ENCODE measurements at places on chromosomes 1 and 21.

DNA sequence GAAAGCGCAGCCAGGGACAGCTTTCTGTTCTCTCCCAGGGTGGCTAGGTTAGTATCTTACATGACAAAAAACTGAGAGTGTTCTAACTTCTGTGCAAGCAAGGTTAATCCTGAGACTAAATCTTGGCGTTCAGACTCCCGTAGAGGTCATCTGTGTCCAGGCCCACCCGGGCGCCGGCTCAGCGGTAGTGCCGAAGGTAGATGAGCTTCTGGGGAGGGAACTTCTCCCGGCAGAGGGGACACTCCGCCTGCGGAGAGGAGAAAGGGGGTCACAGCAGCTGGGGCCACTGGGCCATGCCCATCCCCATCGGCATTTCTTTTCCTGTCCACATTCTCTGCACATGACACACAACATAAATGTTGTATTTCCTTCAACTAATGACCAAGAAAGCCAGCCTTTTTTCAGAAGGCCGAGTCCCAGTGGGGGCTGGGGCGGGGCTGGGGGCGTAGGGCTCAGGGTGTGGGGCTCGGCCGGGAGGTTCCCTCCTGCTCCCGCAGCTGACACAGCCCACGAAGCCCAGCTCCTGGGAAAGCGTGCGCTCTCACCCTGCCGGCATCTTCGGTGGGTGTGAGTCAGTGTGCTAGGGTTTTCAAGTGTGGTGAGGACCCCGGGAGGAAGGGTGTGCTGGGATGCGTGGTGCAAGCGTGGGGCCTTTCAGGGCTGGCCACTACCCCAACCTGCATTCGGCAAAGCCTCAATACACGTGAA, 6.6 kb downstream of the PEX10 start:
- DNase-seq = no peak

DNA sequence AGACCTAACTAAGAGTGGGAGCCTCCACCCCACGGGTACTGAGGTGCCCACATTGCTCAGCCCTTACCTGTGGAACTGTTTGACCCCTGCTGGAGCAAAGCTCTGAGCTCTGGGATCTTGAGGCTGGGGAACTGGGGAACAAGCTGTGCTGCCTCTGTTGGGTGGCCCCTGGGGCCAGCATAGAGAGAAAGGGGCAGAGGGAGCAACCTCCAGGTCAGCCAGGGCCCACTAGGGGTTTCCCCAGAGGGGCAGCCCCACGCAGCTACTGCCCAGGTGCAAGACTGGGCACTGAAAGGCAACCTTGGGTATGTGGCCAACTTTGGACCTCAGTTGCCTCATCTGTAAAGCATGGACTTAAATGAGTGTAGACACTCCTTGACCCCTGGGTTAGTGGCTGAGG, 23.5 kb upstream of the EPB41 start:
- DNase-seq = no peak

DNA sequence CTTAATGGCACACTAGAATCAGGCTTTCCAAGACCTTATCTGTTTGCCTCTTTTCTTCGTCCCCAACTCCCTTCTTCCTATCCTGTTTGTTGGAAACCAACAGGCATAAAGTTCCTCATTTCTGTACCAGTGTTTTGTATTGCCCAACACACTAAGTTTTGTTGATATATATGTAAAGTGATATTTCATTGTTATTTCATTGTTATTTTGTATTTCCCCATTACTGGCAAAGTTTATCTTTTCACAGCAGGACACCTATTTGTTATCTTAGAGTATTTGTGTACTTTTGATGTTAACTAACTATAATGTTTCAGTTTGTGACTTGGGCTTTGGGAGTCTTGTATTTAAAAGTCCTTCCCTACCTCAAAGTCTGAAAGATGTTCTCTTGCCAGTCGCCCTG, 27.1 kb downstream of the FAM20B start:
- DNase-seq = no peak

DNA sequence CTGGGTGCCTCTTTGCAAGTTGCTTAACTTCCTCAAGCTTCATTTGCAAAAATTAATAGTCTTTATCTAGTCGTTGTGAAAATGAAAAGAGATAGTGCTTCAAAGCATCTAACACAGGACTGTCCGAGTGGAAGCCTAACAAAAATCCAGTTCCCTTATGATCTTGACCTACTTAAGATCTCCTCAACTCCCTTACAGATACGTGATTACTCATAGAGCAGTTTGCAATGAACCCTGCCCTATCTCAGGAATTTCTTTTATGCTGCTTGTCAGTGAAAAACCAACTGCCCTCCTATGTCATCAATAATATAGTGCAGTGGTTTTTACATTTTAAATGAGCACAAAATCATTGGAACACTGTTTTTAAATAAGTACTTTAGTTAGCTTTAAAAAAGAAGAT, 314.3 kb downstream of the BACH1 start:
- peak; percentile 14 for DNase-seq

GRCh38 chr1:28426831-28427230, 57.3 kb downstream of the PHACTR4 start:
- DNase-seq = no peak

DNA sequence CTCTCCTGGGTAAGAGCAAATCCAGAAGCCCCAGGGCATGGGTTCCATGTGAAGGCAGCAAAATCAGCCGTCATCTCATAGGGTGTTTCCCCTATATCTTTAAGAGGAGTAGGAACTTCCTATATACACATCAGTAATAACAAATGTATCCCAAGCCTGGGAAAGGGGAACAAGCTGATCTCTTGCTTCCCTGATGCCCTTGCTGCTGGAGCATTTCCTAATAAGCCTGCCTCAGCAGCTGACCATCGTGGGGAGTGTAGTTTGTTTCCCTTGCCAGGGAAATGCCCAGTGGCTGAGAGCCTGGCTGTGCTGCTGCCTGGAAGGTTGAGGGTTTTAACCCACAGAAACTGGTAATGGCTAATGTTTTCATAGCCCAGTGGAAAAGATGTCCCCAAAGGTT, 177.0 kb downstream of the NPHP4 start:
- DNase-seq = no peak

GRCh38 chr1:81452693-81453366, 347.9 kb upstream of the ADGRL2 start:
- peak; percentile 53 for DNase-seq

GRCh38 chr1:31587720-31588423, 11.6 kb downstream of the TINAGL1 start:
- DNase-seq = peak; percentile 45

DNA sequence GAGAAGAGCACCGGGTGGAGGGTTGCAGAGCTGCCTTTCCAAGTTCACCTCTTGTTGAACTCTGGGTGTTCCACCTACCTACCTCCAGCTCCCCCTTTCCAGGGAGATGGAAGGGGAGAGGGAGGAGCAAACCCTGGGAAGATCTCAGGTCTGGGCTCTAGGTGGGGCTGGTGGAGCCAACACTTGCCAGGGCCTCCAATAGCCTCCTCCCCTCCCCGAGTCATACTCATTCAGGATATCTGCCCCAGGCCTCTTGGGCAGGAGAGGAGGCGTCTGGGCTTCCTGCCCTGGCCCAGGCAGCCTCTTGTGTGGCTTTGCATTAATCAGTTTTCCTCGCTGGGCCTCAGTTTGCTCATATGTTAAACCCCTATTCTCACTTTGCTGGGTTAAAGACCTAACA, 13.4 kb downstream of the RAP1GAP start:
- DNase-seq = no peak

GRCh38 chr1:232937741-232938375, 12.6 kb upstream of the NTPCR start:
- no peak for DNase-seq

GRCh38 chr1:209790286-209791193, 6.2 kb upstream of the C1orf74 start:
- no peak for DNase-seq
